Nucleus accumbens (tissue), 56 donors: ENCODE measurements at places on chromosomes 2 and 18.

- no peak for DNase-seq
Measured at GRCh38 chr2:41241325-41242000, 789.6 kb upstream of the SLC8A1 start.

DNA sequence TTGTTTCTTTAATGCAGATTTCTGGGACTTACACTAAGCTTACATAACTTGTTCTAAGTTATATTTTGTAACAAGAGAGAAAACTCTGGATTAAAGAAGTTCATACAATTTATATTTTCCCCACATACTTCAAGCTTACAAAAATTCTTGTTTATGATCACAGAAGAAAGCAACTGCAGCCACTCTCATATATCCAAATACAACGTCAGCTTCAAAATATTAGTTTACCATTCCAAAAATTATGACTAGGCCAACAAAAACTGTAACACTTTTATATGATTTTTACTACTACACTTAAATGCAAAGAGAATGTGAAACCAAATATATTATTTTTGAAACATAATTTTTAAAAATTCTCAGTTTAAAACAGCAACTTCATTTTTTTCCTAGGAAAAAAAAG is 30.9 kb downstream of the LPIN2 start:
- DNase-seq = no peak

DNA sequence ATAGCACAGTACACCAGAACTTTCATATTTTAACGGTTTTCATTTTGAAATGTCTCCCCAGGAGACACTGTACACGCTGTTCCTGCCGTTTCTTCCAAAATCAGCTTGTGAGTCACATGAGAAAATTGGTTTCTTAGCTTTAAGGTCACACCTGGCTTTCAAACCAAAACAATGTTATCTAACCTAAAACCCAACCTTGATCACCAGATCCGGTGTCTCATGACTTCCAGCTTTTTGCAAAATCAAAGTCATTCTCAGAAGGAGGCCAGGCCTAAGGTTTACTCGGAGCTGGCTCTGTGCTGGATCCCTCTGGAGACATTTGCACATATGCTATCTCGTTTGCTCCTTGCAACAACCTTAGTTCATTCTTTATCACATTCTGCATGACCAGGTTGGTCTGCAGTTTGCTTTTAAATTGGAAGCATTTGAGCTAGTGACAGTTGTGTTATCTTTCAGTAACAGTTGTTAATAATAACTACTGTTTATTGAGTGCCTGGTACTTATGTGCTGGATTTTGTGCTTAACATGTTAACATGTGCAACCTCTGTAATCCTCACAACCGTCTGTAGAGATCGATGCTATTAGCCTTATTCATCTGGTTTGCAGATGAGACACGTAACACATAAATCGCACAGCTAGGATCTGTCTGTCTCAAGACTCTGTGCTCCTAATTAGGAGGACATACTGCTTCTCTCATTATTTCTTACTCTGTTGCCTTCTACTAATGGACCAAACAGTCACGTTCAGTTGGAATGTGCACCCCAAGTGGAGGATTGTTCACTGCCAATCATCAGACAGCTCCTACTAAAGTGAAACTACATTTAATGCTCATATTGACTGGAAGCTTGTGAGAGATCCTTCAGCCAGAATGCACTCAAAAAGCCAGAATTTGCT is 105.5 kb downstream of the RNF144A start:
- peak; percentile 32 for DNase-seq

DNA sequence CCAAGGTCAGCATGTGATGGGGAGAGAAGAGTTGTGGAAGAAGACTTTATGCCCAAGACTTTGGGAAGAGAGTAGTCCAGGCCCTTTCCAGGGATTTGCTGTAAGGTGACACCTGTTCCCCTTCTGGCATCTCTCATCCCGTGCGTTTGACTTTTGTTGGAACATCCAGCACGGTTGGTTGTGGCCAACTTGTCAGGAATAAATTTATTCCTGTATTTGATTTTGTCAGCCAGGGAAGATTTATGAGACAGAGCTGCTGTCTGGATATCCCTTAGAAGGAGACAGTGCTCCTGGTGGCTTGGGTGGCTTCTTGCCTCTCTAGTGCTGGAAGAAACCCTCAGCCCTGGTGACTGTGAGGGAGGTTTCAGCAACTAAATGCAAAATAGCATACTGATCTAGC is 121.5 kb downstream of the PTPRM start:
- DNase-seq = no peak

GRCh38 chr2:102033031-102033749 is 41.4 kb downstream of the IL1R2 start:
- peak; percentile 61 for DNase-seq

DNA sequence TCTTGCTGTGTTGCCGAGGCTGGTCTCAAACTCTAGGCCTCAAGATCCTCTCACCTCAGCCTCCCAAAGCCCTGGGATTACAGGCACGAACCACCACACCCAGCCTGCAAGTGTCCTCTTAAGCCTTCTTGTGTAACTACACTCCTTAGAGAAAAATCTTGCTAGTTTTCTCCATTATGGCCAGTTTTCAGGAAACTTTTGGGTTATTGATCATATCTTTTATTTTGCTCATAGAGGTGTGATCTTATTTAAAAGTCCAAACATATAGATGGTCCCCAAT is 2.4 kb downstream of the SOCS6 start:
- DNase-seq = no peak

DNA sequence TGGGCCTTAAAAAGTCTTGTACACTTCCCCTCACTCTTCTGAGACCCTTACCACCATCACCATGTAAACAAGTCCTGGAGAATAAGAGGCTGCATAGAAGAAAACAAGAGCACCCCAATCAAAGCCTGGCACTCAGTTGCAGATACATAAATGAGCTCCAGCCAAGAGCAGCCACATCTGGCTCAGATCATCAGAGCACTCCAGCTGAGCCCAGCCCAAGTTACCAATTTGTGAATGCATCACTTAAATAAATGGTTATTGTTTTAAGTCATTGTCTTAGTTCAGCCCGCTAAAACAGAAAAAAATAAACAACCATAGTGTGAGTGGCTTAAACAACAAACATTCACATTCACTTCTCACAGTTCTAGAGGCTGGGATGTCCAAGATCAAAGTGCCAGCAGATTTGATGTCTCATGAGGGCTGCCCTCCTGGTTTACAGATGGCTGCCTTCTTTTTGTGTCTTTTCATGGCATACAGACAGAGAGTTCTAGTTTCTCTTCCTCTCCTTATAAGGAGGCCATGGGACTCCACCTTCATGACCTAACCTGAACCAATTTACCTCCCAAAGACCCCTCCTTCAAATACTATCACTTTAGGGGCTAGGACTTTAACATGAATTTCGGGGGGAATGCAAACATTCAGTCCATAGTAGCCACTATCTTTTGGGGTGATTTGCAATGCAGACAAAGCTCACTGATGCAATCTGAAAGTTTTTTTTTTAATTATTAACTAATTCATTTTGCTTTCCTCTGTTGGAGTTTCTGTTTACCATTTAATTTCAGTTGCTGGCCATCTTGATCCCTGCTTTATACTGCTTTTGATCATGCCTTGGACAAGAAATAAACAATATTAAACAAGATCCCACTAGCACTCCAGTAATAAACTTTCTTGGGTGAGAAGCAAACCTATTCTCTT is 187.5 kb upstream of the ACVR2A start:
- no peak for DNase-seq

DNA sequence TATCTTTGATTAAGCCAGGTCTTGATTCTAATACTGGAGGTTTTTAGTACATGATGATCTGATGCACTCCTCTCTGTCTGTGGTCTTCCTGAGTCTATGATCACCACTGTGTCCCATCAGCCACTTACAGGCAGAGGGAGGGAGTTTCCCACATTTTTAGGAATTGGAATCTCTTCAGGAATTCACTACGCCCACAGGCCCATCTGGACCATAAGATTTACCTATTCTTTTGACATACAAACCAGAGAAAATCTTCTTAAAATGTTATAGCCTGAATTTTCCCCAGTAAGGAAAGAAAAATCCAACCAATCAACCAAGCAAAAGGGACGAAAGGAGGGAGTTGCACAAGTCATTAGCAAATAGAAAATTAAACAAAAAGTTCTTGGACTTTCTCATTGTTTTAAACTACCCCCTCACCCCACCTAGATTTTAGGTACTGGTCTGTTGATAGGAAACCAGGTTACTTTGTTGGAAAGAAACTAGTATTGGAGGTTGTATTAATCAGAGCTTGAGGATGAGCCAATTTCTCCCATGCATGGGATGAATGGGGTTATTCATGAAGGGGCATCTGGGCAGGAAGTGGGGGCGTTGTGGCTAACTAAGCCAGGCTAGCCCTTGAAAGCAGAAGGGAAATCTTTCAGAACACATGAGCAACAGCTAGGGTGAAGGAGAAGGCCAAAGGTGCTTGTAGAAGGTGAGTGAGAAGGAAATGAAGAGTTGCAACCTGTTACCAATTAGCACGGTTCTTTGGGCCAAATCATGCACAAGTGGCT is 328.2 kb upstream of the MEX3C start:
- DNase-seq = no peak

DNA sequence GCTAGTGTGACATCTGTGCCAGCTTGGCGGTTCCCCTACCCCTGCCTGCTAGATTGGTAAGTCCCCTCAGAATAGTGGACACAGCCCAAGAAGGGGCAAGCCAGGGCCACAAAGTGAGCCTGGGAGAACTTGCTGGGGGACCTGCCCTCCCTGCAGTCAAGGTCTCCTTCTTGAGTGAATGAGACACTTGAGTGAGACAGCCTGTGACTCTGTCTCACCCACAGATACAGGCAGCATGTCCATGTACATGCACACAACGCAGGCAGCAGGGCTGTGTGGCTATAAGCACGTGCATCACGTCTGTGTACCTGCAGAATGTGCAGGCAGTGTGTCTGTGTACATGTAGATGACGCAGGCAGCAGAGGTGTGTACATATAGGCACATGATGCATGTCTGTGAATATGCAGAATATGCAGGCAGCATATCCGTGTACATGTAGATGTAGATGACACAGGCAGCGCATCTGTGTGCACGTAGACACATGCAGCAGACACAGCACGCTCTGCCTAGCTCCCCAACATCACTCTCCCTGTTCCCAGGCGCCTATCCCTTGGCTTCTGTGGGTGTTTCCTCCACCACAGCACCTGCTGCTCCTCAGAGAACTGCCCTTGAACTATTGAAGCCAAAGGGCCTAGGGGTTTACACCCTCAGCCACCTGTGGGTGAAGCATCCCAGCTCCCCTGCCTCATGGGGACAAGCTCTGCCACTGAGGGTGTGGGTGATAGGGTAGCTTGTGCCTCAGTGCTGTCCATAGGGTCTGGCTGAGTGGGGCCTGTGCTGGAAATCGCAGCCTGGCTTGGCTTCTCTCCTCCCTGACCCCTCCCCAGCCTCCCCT is 147.2 kb upstream of the TWIST2 start:
- DNase-seq = no peak

DNA sequence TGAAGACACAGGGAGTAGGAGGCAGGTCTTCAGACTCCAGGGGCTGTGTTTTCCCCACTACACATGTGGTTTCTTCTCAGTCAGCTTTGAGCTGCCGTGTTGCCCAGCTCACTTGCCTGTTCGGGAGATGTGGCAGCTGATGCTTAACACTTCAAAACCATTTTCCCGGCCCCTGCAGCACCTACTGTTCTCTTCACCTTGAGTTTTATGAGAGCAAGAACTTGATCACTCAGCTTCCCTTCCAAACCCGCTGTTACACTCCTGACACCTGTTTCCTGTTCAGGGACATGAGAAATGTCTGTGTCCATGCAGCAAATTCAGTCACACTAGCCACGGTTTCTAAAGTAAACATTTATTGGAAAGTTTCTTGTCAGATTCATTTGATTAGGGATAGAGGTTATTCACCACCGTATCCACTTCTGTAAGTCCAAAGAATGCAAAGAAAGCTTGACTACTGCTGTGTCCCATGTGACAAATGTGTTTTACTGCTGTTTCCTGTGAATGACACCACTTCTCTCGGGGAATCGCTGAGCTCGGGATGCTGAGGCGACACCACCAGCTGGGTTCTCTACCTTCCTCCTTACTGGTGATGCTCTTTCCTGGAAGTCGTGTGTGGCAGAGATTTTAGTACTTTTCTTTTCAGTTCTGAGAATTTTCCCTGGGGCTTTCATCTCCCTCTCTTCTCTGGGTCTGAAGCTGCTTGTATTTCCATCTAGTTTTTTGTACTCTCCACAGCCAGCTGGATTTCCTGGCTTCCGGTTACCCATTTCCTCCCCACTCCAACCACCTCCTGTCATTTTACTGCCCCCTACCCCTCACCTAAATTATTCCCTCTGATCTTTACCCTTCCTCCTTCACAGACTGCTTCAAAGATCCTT is 91.7 kb downstream of the KLF7 start:
- DNase-seq = peak; percentile 25

DNA sequence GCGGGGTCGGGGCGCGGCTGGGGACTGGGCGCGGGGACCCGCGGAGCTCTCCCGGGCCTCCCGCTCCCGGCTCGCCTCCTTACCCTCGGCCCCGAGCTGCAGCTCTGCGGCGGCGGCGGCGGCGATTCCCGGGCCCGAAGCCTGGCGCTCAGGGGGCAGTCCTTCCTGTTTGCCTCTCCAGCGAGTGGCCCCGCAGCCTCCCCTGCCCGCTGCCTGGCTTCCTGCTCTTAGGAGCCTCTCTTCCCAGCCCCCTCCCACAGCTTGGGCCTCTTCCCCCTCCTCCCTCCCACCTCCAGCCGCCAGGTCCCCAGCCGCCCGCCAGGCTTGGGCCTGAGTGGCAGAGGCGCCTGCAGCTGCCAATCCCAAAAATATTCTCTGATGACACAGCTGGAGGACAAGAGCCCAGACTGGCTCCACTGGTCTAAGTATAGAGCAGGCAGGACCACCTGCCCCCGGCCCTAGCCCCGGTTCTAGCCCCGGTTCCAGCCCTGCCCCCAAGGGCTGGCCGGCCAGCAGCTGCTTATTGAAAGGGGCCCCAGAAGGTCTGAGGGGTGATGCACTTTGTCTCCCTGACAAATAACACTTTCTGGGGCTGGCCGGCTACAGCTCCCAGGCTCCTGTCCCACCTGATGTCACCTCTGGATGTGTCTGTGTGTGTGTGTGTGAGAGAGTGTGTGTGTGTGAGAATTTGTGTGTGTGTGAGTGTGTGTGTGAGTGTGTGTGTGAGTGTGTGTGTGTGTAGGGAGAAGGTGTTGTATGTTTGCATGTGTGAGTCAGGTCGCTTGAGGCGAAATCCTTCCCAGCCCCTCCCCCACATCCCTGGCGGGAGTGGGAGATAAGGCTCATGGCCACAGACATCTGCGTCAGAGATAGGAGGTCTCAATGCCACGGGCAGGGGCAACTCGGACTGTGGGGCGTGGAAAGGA is at the start of gene OBSL1:
Gene OBSL1, minus strand, starts transcription at position 229 of the 926 bp plus-strand sequence. CDS start 307 bp downstream, outside the sequence.
- DNase-seq = no peak

- no peak for DNase-seq
Measured at GRCh38 chr2:146981921-146982320, 862.9 kb upstream of the ACVR2A start.

GRCh38 chr2:237236188-237236587 is 150.5 kb downstream of the COPS8 start:
- no peak for DNase-seq

DNA sequence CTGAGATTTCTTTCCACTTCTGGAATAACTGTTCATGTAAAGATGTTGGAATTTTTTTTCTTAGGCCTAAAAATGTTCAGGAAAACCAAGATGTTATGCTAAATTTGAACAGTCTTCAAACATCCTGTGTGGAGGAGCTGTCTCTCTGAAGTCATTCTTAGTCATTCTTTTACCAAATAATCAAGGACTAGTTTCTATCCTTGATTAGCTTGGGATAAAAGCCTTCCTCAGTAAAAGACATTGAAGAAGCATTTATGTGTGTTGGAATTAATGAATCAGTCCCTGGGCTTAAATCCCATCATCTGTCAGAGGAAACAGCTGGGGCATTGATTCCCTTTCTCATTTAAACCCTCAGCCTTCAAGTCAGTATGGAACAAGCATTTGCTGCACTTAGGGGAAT is 300.1 kb upstream of the NXPH2 start:
- DNase-seq = no peak

- DNase-seq = no peak
Measured at GRCh38 chr18:3789525-3789924, 339.6 kb downstream of the TGIF1 start.
